H4 (cell line): ENCODE measurements at places on chromosomes 1 and 21. TPM values are rescaled to one million over a fixed set of nuclear protein-coding genes. Genes with fewer than 3 reads are reported as not detected.

The S100A8 gene
- total RNA-seq: not detected in 2 replicates

The AQP10 gene
- not detected in 2 replicates for total RNA-seq

The FAM110D gene
- total RNA-seq: 0.04 and 0.12 TPM in 2 replicates

The NLRP3 gene
- 0.50 TPM in 1 of 2 replicates, not detected in the other for total RNA-seq

The FOXD3 gene
- total RNA-seq: 0.06 and 0.53 TPM in 2 replicates
